ENCODE measurements at places on chromosomes 5 and 9.
A peak's percentile ranks its signal among the peaks of the same experiment; 100 is the strongest.

DNA sequence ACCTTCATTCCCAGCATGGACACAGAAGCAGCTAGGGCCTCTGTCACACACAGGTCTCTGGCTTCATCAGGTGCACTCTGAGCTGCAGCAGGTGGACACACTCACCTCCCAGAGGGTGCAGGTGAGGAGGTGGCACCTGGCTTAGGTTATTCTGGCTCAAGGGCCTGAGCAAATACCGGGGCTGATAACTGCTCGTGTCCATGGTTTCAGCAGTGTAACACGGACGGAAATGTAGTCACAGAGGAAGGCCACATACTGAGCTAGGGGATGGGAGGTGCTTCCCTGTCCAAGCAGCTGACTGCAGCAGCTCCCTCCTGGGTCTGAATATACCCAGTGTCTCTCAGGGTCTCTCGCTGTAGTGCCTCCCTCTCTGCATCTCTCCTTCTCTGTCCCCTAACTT is 5.7 kb downstream of the PHF2 start:
- DNase-seq = no peak

DNA sequence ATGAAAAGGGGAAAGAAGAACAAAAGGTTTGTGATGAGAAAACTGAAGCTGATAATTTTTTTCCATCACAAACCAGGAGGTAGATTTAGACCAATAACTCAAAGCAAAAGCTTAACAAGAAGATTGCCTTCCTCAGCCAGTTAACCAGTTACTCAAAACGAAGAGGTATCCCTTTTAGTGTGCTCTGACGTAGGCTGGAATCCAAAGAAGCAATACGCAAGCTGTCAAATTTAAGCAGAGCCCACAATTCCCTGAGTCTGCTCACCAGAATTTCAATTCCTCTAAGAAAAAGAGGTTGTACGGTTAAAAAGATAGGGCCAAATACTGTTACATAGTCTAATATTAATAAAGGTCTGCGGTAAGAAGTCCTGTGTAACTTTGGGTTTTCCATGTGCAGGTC is 61.8 kb downstream of the BRINP1 start:
- no peak for DNase-seq

DNA sequence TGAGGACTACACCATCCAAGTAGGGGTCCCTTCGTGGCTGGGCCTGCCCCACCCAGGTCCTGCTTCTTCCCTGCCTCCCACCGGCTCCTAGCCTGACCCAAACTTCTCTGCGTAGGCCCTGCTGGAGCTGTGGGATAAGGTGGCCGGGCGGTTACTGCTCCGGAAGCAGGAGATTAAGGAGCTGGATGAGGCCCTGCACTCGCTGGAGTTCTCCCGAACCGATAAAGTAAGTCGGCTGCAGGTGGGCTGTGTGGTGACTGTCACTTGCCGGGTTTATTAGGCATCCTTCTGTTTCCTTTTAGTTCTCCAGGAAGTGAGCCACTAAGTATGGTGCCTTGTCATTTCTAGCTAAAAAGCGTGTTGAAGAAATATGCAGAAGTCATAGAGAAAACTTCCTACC is 7.0 kb downstream of the CCDC180 start:
- no peak for DNase-seq

DNA sequence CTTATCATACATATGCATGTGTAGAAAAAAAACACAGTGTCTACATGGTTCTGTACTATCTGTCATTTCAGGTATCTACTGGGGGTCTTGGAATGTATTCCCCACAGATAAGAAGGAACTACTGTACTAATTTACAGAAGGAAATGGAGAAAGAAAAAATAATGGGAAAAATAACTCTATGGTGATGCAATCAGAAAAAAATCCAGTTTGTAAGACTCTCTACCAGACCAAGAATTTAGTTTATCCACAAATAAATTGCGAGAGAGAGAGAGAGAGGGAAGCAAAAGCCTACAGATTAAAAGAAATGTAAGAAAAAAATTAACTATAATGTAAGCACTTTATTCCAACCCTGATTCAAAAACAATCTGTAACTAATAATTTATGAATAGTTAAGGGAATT is 708.6 kb upstream of the ZNF608 start:
- DNase-seq = no peak

DNA sequence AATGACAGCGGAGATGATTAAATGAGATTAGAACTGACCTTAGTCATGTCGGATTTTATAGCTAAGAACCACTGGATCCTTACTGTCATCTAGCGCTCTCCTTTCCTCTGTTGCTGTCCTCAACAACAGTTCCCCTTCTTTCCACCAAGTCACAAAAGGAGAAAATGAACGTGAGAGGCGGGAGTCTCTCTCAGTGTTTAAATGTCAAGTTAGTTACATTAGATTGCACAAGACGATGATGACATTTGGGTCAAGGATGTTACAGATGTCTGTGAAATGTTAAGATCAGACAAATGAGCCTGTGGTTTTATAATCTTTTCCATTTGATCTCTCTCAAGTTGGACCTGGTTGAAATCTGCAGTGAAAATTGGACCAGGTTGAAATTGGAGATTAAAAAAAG is 53.5 kb downstream of the FBXO38 start:
- DNase-seq = no peak

GRCh38 chr5:161546470-161547301 is at the start of gene GABRB2:
TSS of gene GABRB2 (minus strand) at chr5:161546725. CDS start at chr5:161546643, 82 bp downstream.
- DNase-seq = peak; percentile 1

- DNase-seq = no peak
These were observed 87.6 kb downstream of the AMBP start for GRCh38 chr9:113990570-113990907.

DNA sequence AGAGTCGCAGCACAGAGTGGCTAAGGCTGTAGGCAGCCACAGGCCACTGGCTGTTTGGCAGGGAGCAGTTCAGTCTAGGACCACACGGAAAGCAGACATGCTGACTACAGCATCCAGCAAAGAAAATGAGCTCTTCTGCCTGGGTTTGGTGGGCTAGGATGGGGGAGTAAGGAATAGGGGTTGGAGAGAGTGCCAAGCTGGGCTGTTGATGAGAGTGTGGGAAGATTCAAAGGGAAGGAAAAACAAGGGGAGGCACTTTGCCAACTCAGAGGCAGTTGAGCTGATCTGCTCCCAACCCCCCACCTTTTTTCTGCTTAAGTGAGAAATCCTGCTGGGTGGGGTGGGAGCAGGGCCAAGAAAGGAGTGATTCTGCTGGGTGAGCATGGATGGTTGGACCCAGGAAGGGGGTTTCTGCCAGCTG is 35.9 kb downstream of the SVEP1 start:
- no peak for DNase-seq

- no peak for DNase-seq
These were observed 3.4 kb downstream of the RPL37 start for GRCh38 chr5:40831346-40832210.

- peak; percentile 5 for DNase-seq
These were observed 61.3 kb upstream of the MOCS2 start for GRCh38 chr5:53170746-53171349.

Measured in CD4-positive, alpha-beta T cell treated with Interleukin-15 for 4 hours (primary cell).